ENCODE measurements at places on chromosomes 4 and X. TPM values are rescaled to one million over a fixed set of nuclear protein-coding genes. Genes with fewer than 3 reads are reported as not detected.

The DIPK2B gene
- polyA plus RNA-seq, result 2.9 TPM

The MAP3K15 gene
- polyA plus RNA-seq, result 0.90 TPM

The PLCXD1 gene
- polyA plus RNA-seq, result 79.4 TPM

The MAGEA2B gene
- polyA plus RNA-seq, result not detected

The MAGED2 gene
- polyA plus RNA-seq, result 67.6 TPM

The TMSB15B gene
- polyA plus RNA-seq, result 0.95 TPM

The DCX gene
- 0.05 TPM for polyA plus RNA-seq

The CSN1S1 gene
- polyA plus RNA-seq, result 12.7 TPM

The FAM114A1 gene
- 20.6 TPM for polyA plus RNA-seq

The NSG1 gene
- polyA plus RNA-seq, result 2.2 TPM
